ENCODE measurements at places on chromosomes 2 and 18.

DNA sequence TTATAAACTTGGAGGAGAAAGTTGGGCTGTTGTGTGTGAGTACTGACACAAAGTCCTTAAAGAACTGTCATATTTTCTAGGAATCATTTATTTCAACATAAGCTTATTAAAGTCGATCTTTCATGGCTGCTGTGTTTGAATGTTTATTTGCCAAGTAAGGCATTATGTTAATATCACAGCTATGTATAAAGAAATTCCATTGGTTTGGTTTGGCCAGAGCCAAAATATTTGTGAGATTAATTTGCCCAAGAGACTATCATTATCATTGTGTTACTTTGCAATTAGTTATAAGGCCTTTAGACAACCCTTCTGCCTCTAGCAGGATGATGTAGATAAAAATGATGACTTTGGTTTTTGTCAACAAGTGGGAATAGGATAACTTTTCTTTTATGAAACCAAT lies 240.6 kb upstream of the NT5C1B start:
- peak overlapping the region; percentile 66 for H3K27ac ChIP-seq
- H3K36me3 ChIP-seq: no peaks in the 10 kb centered on the region
- H3K4me1 ChIP-seq: peaks cover 15% of the 10 kb centered on the region
- H3K27me3 ChIP-seq: no peaks in the 10 kb centered on the region

DNA sequence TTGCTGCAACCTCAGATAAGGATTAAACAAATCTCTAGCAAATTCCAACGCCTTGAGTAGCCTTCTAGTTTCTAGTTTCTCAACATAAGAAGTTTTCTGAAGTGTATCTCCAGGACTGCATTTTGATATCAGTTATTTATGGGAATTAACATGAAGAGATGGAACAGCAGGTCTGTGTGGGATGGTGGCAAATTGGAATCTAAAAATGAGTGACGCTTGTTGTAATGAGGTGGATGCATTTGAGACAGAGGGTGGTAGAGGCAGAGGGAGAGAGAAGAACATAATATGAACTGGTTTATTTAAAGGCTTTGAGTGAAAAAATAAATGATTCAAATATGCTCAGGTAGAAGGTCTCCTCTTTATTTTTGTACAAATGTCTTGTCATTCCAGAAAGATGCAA lies 446.8 kb upstream of the GCFC2 start:
- no peaks in the 10 kb centered on the region for H3K27me3 ChIP-seq
- no peaks in the 10 kb centered on the region for H3K4me1 ChIP-seq
- no peak for DNase-seq
- H3K36me3 ChIP-seq: no peaks in the 10 kb centered on the region

DNA sequence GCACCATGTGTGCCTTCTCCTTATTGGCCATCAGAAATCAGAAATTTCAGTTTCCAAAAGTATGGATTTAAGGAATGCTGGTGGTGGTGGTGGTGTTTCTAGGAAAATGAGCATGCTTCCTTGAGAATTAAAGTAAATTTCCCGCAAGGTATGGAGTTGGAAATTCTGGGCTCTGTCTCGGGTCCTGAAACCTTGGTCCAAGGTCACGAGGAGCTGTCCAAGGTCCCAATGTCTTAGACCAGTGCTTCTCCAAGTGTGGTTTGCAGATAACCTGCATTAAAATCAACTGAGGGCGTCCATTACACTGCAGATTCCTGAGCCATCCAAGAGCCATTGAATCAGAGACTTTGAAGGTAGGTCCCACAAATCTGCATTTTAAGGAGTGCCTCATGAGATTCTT lies 210.9 kb upstream of the PKDCC start:
- DNase-seq: no peak
- no peak overlapping the region for H3K4me3 ChIP-seq
- peaks cover 5% of the 10 kb centered on the region for H3K4me1 ChIP-seq
- H3K36me3 ChIP-seq: no peaks in the 10 kb centered on the region

GRCh38 chr2:205932861-205933260 lies 153.1 kb downstream of the INO80D start:
- H3K36me3 ChIP-seq: no peaks in the 10 kb centered on the region
- no peak overlapping the region for H3K27ac ChIP-seq

DNA sequence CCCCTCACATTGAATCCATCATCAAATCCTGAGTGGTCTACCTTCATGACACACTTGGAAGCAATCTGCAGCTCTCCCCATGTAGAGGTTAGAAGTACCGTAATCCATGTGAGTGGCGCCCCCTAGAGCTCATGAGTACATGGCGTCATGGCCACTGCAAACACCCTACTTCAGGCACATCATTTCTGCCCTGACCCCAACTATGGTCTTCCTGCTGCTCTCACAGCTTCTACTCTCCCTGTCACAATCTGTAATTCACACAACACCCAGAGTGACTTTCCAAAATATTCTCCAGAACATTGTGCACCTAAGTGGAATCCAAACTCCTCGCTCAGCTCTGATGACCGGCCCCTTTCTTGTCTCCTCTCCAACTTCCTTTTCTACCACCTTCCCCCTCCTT lies 141.9 kb downstream of the ANKRD44 start:
- H3K36me3 ChIP-seq: no peaks in the 10 kb centered on the region
- peaks cover 46% of the 10 kb centered on the region for H3K4me1 ChIP-seq
- H3K27ac ChIP-seq: no peak overlapping the region
- DNase-seq: peak; percentile 78

GRCh38 chr2:227106845-227107759 lies 56.9 kb downstream of the COL4A4 start:
- no peak for DNase-seq
- no peaks in the 10 kb centered on the region for H3K36me3 ChIP-seq
- H3K4me1 ChIP-seq: peaks cover 3% of the 10 kb centered on the region
- no peak overlapping the region for H3K27ac ChIP-seq

DNA sequence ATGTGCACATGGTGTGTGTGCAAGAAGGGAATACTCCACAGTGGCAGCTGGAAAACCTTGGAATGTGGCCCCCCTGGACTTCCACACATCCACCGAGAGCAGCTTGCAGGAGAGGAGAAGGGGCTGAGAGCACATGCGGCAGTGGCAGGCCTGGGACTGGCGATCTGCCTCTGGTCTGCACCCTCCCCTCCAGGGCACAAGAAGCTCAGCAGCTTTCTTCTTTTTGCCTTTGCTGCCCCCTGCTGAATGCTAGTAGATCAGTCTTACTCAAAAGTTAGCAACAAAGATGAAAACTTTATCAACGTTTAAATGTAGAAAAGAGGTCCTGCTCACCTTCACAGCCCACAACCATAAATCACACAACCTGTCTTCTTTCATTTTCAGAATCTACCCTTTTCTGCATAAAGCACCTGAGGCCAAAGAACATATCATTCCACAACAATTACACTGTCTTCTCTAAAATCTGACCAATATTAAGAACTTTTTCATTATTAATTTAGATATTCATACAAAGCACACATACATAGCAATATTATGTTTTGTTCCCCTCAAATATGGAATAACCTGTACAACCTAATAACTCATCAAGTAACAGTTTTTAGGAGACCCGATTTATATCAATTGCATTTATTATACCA lies 34.6 kb downstream of the TGFBRAP1 start:
- H3K4me1 ChIP-seq: no peaks in the 10 kb centered on the region
- H3K27ac ChIP-seq: no peak overlapping the region
- peaks cover 79% of the 10 kb centered on the region for H3K36me3 ChIP-seq
- no peak for DNase-seq
- H3K27me3 ChIP-seq: no peaks in the 10 kb centered on the region
- H3K4me3 ChIP-seq: no peak overlapping the region

GRCh38 chr18:65768120-65768778 lies 17.4 kb downstream of the CDH7 start:
- no peaks in the 10 kb centered on the region for H3K4me1 ChIP-seq
- no peaks in the 10 kb centered on the region for H3K27me3 ChIP-seq
- H3K36me3 ChIP-seq: no peaks in the 10 kb centered on the region
- DNase-seq: no peak

- no peak for DNase-seq
- H3K4me3 ChIP-seq: no peak overlapping the region
- H3K27ac ChIP-seq: peak overlapping the region; percentile 0
- no peaks in the 10 kb centered on the region for H3K36me3 ChIP-seq
- no peaks in the 10 kb centered on the region for H3K27me3 ChIP-seq
These were observed 6.1 kb downstream of the ACTR3 start for GRCh38 chr2:113895819-113896563.
